ENCODE measurements at places on chromosomes 5 and 9. TPM values are rescaled to one million over a fixed set of nuclear protein-coding genes. Genes with fewer than 3 reads are reported as not detected.

SOHLH1 gene
- total RNA-seq, result not detected

DNA sequence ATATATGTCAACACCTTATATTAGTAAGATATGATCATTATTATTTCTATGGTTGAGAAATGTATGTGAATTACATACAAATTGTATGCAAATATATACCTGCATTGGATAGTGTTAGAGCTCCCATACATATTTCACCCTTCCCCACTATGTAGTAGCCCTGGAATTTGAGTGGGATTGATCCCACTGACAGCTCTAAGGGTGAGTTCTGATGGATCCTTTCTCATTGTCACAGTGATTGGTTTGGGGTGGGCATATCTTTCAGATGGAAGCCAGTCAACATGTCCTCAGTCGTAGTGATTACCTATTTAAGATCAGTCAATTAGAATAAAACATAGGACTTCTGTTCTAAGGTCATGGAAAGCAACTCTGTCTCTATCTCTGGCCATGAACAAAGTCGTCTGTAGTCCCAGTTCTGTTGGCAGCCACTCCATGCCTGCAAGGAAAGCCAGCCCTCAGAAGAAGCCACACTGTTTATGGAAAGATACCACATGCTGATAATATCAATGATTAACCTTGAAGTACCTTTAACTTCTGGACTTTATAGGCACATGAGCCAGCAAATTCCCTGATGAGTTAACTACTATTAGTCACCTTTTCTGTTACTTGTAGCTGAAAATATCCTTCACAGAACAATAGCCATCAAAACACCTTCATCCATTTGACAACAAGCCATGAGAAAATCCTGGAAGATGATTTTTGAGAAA, 5.1 kb upstream of the CCDC192 start:
- no peaks in the 10 kb centered on the region for H3K27me3 ChIP-seq
- H3K27ac ChIP-seq, result no peak overlapping the region
- H3K36me3 ChIP-seq, result no peaks in the 10 kb centered on the region
- H3K4me3 ChIP-seq, result no peak overlapping the region

GALT gene
- total RNA-seq, result 35.0 TPM

GRCh38 chr5:141778206-141778605, 96.2 kb upstream of the ARAP3 start:
- H3K4me3 ChIP-seq, result no peak overlapping the region
- no peaks in the 10 kb centered on the region for H3K4me1 ChIP-seq
- H3K27me3 ChIP-seq, result no peaks in the 10 kb centered on the region

GABRB2 gene
- total RNA-seq, result 0.37 TPM

DNA sequence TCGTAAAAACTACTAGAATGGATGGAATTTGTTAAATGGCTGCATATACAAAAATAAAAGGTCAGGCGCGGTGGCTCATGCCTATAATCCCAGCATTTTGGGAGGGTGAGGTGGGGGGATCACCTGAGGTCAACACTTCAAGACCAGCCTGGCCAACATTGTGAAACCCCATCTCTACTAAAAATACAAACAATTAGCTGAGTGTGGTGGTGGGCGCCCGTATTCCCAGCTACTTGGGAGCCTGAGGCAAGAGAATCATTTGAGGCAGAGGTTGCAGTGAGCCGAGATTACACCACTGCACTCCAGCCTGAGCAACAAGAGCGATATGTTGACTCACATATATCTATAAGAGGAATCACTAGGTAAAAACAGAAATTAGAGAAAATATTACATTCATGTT, 9.3 kb upstream of the GPR150 start:
- H3K4me1 ChIP-seq, result no peaks in the 10 kb centered on the region
- no peak overlapping the region for H3K4me3 ChIP-seq
- no peaks in the 10 kb centered on the region for H3K36me3 ChIP-seq

DNA sequence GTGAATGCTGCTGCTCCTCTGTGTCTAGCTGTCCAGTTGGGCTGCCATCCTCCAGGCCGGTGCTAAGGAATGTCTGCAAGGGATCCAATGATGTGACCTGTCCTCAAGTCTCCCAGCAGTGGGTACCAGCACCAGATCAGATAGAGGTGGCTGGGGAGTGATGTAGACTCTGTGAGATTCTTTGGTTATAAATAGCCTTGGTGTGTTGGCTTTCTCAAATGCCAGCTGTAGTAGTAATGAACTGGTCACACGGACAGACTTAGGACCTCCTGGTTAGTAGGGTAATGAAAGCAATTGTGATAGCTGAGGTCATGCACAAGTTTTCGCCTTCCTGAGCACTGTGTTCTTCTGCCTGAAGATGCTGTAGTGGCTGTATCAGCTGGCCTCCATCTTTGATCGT, 29.9 kb upstream of the RANBP6 start:
- H3K4me3 ChIP-seq, result no peak overlapping the region
- H3K36me3 ChIP-seq, result no peaks in the 10 kb centered on the region
- no peak overlapping the region for H3K27ac ChIP-seq
- no peaks in the 10 kb centered on the region for H3K4me1 ChIP-seq
- no peaks in the 10 kb centered on the region for H3K27me3 ChIP-seq

GRCh38 chr9:121686930-121687541, 35.6 kb downstream of the DAB2IP start:
- H3K36me3 ChIP-seq, result no peaks in the 10 kb centered on the region
- DNase-seq, result peak; percentile 84
- no peak overlapping the region for H3K4me3 ChIP-seq
- H3K27ac ChIP-seq, result peak overlapping the region; percentile 39
- H3K4me1 ChIP-seq, result peaks cover 49% of the 10 kb centered on the region

DNA sequence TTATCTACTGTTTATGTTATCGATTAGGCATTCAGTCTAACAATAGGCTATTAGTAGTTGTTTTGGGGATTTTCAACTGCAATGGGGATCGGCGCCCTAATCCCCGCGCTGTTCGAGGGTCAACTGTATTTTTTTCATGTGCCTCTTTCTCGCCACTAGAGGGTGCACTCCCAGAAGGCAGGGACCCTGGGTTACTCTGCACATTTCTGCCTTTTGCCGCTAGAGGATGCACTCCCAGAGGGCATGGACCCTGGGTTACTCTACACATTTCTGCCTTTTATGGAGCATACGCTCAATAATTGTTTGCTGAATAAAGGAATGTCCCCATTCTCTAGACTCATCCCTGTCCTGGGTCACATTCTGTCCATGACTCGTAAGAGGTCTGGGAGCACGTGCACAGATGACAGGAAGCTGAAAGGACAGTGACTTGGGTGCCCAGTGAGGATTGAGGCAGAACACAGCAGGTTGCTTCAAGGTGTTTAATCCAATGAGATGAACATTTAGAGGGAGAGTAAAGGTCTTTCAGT, 27.9 kb upstream of the RECK start:
- no peak overlapping the region for H3K27ac ChIP-seq
- no peaks in the 10 kb centered on the region for H3K4me1 ChIP-seq
- no peak overlapping the region for H3K4me3 ChIP-seq
- peak; percentile 71 for DNase-seq

FOXD4L3 gene
- not detected for total RNA-seq

GRCh38 chr5:179408611-179409010, 63.4 kb upstream of the ADAMTS2 start:
- no peak overlapping the region for H3K27ac ChIP-seq
- H3K4me1 ChIP-seq, result no peaks in the 10 kb centered on the region
- no peak for DNase-seq
- H3K27me3 ChIP-seq, result no peaks in the 10 kb centered on the region

RASEF gene
- total RNA-seq, result 0.16 TPM

FRRS1L gene
- total RNA-seq, result 7.5 TPM

TPPP gene
- 15.7 TPM for total RNA-seq

DNA sequence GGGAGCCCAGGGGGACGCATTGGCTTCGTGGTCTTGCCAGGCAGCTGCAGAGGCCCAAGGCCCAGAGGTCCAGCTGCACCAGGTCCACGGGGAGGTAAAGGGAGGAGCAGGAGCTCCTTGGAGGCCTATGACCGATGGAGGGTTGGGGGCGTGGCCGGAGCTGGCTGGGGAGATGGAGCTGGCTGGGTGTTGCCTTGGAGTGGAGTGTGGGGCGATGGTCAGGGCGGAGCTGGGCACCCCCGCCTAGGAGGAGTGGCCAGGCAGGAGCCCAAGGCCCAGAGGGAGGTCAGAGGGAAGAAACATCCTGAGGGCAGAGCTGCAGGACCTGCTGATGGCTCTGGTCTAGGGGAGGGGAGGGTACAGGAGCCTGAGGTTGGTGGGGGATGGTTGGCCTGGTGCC, 44.6 kb downstream of the KCNT1 start:
- no peak overlapping the region for H3K4me3 ChIP-seq
- no peaks in the 10 kb centered on the region for H3K36me3 ChIP-seq
- H3K27ac ChIP-seq, result no peak overlapping the region
- H3K4me1 ChIP-seq, result peaks cover 9% of the 10 kb centered on the region
- no peaks in the 10 kb centered on the region for H3K27me3 ChIP-seq

DNA sequence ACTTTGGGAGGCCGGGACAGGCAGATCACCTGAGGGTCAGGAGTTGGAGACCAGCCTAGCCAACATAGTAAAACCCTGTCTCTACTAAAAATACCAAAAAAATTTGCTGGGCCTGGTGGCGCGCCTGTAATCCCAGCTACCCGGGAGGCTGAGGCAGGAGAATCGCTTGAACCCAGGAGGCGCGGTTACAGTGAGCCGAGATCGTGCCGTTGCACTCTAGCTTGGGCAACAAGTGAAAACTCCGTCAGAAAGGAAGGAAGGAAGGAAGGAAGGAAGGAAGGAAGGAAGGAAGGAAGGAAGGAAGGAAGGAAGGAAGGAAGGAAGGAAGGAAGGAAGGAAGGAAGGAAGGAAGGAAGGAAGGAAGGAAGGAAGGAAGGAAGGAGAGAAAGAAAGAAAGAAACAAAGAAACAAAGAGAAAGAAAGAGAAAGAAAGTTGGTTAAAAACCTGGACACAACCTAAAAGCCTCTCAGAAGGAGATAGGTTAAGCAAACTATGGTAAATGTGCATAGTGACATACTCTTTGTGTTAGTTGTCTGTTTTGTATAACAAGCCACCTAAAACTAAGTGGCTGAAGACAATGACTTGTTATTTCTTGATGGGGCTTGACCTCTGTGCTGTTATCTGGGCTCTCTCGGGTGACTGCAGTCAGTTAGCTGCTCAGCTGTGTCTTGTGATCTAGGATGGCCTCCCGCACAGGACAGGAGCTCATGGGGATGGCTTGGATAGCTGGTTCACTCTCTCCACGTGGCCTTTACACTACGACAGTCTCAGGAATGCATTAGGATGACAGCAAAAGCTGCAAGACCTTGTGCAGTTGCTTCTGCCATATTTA, 8.0 kb upstream of the MYO10 start:
- no peaks in the 10 kb centered on the region for H3K36me3 ChIP-seq
- H3K4me1 ChIP-seq, result no peaks in the 10 kb centered on the region
- no peaks in the 10 kb centered on the region for H3K27me3 ChIP-seq
- H3K4me3 ChIP-seq, result no peak overlapping the region
- no peak for DNase-seq
- H3K27ac ChIP-seq, result no peak overlapping the region
